GM19239 (cell line): ENCODE measurements at places on chromosomes 4 and X.

GRCh38 chr4:184295206-184295605, 77.5 kb upstream of the ENPP6 start:
- DNase-seq, result no peak

GRCh38 chr4:57764856-57765255, 654.7 kb upstream of the IGFBP7 start:
- DNase-seq, result no peak

DNA sequence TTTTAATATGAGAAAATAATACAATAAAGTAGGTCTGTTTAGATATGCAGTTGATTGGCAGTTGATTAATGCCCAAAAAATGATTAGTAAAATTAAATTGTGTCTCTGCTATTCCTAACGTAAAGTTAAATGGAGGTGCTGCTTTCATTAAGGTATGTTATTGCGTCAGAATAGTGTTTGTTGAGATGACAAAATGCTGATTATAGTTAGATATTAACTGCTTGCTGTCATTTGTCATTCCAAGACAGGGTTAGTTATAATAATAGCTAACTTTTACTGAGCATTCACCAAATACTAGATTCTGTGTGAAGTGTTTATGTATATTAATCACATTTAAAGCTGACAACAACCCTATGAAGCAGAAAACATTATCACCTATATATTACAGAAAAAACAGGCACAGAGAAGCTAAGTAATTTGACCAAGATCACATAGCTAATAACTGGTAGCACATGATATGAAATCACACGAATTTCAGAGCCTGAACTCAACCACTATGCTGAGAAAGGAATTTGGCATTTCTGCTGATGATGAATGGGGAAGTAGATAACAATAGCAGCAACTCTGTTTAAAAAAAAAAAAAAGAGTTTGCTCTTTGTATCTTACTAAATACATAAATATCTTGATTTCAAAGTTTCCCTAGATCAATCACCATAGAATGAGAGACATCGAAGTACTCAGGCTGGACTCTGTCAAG, 59.7 kb upstream of the WDR44 start:
- DNase-seq, result no peak

- DNase-seq, result no peak
Measured at GRCh38 chr4:182207830-182208396, 35.3 kb upstream of the TENM3 start.
